ENCODE measurements at places on chromosomes 6 and 20.

DNA sequence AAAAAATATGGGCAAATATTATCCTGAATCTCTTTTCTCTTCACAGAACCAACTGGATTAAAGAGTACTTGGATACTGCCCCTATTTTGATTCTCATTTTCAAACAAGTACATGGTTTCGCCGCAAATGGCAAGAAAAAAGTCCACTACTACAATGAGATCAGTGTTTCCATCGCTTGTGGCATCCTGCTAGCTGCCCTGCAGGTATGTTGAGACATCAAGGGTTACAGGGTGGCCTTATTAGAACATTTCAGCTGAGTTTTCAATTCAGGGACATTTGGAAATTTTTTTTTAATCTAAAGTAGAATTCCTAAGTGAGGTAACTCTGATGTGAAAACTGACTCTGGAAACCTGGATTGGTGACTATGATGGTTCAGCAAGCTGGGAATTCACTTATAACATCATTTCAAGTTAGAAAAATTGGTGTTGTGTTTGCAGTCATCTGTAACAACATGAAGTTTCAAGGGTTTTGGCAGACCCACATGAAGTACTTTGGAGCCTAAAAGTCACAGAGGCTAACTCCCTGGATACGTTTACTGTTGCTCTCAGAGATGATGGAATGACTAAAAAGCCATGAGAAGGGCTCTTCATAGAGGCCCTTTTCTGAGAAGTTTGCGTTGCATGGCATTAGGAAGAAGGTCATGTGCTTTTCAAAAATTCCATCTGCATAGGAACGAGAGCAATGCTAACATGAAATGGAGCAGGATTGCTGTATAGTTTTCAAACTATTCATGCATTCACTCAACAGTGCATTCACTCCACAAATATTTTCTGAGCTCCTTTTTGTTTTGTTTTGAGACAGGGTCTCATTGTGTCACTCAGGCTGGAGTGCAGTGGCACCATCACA lies 25.5 kb downstream of the IYD start:
- DNase-seq, result no peak

DNA sequence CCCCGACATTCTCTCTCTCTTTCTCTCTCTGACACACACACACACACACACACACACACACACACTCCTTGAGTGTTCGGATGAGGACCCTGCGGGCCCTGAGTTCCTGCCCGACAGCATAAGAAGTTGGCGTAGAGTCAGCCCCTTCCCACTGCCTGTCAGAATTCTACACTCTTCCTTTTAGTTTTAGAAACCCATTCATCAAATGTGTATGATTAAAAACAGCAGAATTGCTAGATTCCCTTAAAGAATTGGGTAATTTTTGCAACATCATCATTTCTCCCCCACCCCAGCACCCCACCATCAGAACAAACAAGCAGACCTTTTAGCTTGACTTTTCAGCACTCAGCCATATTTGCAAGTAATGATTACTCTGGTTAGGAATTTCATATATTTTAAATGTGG lies 322.8 kb downstream of the FARS2 start:
- no peak for DNase-seq

- no peak for DNase-seq
Observed at GRCh38 chr6:160357088-160357487, 8.9 kb downstream of the SLC22A3 start.

- DNase-seq, result no peak
Observed at GRCh38 chr6:166419717-166420116, 37.0 kb upstream of the MPC1 start.

GRCh38 chr6:4134841-4135664 lies at the start of gene ECI2:
TSS of gene ECI2 (minus strand) at chr6:4135575. CDS start at chr6:4135560, 15 bp downstream.
- peak; percentile 91 for DNase-seq

GRCh38 chr20:41265938-41266337 lies 51.6 kb downstream of the ZHX3 start:
- no peak for DNase-seq

- no peak for DNase-seq
Observed at GRCh38 chr20:63116412-63117106, 99.4 kb downstream of the YTHDF1 start.

DNA sequence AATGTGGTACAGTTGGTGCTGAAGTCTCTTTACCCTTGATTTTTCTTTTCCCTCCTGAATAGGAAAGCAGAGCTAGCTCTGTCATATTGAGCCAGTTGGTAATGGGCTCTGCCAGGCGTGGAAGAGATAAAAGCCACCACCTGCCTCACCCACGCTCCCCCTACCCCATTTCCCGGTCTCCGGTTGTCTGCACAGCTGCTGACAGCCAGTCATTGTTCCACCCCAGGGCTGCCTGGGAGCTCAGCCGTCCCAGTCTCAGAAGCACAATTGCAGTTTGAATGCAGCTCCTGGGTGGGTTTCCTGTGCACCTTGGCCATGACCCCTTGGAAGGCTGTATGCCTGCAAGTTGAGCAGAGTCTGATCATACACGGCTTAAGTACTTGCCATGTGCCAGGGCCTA lies 675.2 kb upstream of the FLRT3 start:
- no peak for DNase-seq

DNA sequence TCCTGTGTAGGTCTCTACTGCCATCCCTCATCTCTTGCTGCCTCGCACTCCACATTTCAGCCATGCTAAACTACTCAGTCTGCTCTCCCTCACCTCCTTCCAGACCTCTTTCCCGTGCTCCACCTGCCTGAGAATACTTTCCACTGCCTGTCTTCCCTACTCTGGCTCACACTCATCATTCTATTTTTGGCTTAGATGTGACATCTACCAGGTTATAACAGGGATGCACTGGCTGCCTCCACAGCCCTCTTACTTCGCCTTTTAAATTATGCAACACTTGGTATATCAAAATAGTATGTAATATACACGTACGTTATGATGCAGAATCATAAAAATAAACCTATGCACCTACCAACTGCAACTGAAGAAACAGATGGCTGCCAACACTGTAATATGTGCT lies 222.8 kb upstream of the DTNBP1 start:
- DNase-seq, result no peak

GRCh38 chr6:132515386-132515785 lies 2.5 kb upstream of the STX7 start:
- DNase-seq, result no peak

DNA sequence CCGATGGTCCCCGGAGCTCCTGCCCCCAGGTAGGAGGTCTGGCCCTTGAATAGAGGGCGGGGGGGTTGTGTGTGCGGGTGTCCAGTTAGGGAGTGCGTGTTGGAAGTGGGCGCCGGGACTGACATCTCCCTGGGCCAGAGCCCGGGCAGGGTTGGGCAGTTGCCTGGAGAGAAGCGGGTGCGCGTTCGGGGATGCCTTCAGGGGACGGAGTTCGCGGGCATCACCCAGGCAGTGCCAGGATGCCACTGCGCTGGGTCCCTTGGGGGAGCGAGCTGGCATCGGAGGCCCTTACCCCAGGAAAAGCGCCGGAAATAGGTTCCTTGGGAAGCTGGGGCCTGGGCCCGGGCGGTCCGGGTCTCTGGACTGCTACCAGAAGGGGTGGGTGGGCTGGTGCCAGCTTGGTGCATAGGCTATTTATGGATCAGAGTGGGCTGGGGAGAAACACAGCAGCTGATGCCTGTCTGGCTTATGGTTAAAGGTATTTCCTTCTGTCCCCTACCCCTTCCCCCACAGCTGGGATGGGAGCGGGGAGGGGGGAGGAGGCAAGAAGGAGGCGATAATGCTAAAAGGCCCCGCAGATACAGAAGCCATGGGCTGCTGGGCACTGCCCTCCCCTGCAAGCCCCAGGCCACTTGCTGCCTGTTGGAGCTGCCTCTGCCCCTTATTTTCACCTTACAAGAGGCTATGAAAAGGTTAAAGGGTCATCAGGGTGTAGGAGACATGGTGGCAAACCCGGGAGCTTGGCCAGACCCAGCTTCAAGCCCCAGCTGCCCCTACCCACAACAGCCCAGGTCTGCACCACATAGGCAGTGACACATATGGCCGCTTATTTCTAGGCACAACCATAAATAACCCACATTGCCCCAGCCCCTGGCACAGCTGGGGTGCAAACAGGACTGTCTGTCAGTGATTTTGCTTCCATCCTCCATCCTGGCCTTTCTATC lies 638 bp downstream of the PACSIN1 start:
- DNase-seq, result no peak

DNA sequence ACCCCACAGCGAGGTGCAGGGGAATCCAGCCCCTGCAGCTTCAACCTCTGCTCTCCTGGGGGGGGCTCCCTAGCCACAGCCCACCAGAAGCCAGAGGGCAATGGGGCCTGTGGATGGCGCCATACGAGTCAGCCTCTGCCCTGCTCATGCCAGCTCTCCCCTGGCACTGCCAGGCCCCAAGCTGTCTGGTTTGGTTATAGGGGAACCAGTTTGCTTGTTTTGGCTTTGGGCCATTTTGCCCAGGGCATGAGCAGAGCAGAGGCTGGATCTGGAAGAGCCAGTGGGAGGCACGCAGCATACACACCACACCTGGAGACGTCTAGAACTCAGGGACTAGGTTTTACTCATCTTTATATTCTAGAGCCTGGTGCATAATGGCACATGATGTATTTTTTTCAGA lies 66.7 kb upstream of the SLC22A16 start:
- no peak for DNase-seq

- DNase-seq, result no peak
Observed at GRCh38 chr20:1283522-1284510, 17.7 kb downstream of the SNPH start.

- DNase-seq, result no peak
Observed at GRCh38 chr20:12229891-12230290, 312.2 kb downstream of the BTBD3 start.

GRCh38 chr6:157539900-157540752 lies 159.1 kb downstream of the ZDHHC14 start:
- DNase-seq, result no peak

DNA sequence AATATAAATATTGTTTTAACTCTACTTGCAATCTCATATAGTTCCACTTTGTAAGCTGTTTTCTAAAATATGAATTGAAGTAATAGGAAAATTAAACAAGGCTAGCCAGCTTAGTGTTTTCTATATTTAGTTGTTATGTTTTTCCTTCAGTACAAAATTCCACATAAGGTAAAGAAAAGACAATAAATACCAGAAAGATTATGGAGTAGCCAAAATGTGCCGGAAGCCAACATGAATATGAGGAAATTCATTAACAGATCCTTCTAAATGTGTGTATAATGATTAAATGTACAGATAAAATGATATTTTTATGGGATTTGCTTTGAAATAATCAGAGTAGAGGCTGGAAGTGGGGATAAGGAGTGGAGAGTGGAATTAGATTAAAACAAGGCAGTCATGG lies 52.5 kb upstream of the COL21A1 start:
- no peak for DNase-seq

DNA sequence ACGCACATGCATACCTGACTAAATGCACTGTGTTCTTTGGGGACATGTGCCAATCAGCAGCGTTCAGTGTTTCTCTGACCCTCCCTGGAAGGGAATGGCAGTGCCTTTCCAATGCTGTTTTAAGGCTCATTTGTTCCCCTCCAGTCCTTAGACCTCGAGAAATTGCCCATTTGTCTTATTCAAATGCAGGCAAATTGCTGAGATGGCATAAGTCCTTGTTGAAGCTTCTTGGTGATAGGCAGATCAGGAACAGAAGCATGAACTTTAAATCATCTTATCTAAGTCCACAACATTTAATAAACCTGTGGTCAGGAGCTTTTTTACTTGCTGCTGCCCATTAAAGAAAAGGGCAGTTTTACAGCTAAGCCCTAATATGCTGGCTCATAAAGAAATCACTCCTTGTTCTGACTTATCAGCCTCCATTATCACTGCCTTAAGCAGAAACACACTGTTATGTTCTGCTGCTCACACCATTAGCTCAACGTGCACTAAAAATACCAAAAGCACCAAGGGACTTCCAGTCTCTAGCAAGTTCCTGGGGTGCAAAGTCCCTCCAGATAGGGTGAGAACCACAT lies 112.9 kb upstream of the LRFN2 start:
- no peak for DNase-seq

DNA sequence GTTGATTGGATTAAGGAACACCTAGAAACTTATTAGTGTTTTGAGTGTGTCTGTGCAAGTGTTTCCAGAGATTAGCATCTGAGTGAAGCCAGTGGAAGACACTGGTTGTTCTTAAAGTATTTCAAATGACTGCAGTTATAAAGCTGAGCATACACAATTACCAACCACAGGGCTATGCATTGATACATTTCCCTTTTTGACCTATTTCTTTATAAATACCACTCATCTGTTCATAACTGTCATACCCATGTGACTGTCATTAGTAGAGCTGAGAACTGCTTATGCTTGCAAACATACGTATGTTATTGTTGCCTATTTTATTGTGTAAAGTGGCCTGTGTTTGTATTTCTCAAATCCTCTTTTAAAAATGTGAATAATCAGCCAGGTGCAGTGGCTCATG lies 15.3 kb upstream of the ZC3H12D start:
- DNase-seq, result no peak

- DNase-seq, result no peak
Observed at GRCh38 chr6:164616917-164617524, 692.4 kb downstream of the C6orf118 start.

GRCh38 chr6:24110417-24110816 lies 15.6 kb upstream of the NRSN1 start:
- DNase-seq, result no peak

GRCh38 chr6:55064711-55065420 lies 109.4 kb upstream of the HCRTR2 start:
- no peak for DNase-seq

DNA sequence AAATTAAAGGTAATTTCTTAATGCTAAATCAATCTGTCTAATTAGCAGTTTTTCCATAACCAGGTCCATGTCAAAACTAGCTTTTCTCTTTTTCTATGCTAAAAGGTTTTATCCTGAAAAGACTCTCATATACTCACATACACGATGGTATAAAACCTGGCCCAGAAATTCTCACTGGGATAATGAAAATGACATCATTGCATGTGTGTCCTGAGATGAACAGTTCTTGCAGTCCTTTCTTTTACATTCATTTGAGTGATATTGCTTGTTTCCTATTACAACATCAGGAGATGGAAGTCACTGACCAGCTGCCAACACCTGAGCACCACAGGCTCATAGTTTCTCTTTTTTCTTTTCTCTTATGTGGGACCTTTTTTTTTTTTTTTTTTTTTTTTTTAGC lies 7.9 kb upstream of the PRELID3B start:
- DNase-seq, result no peak

DNA sequence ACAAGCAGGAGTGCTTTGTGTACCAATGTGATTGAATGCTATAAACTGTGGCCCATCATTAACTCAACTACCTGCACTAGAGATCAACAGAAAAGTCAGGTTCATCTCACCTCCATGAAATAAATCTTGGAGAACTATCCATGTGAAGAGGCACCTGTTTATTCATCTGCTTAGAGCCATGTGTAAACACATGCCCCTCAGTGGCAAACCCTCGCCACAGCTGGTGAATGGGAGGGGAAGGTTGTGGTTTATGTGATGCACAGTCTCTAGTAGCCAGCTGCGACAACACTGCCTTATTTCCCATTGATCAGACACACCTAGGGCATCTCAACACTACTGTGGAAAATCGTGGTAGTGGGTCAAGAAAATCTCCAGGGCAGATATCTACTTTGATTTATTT lies 640.2 kb downstream of the PTPRT start:
- no peak for DNase-seq

- no peak for DNase-seq
Observed at GRCh38 chr20:20744170-20744725, 31.8 kb upstream of the RALGAPA2 start.

Measured in bone marrow (tissue), 2 donors.